ENCODE measurements at places on chromosomes 4 and X.

GRCh38 chr4:138003248-138003647 lies 238.9 kb downstream of the SLC7A11 start:
- DNase-seq = no peak

DNA sequence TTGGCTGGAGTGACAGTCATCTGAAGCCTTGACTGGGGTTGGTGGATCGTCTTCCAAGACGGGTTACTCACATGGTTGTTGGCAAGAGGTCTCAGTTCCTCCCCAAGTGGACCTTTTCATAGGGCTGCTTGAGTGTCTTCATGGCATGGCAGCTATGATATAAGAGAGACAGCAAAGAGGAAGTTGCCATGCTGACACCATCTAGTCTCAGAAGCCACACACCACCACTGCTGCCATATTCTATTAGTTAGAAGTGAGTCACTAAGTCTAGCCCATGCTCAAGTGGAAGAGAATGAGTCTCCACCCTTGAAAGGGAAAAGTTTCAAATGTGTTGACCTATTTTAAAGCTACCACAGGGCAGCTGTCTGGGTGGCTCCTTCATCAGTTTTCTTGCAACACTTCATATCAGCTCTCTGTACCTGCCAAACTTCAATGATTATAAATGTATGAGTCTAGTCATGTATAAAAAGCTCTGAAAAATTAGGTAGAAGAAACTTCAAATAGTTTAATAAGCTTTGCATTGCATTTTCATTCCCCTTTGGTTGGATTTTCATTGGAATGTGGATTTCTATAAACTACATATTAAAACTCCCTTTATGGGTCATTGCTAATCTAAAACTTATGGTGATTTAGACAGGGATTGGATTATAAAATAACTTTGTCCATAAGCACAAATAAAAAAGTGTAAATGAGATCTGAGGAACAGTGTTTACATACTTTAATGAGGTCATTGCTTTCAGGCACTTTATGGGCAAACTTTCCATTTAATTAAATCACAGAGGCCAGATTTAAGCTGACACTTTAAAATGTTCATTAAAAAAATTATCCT lies 68.0 kb upstream of the ATXN3L start:
- DNase-seq = no peak

- no peak for DNase-seq
These were observed 37.7 kb downstream of the CLCN5 start for GRCh38 chrX:49960061-49960460.

DNA sequence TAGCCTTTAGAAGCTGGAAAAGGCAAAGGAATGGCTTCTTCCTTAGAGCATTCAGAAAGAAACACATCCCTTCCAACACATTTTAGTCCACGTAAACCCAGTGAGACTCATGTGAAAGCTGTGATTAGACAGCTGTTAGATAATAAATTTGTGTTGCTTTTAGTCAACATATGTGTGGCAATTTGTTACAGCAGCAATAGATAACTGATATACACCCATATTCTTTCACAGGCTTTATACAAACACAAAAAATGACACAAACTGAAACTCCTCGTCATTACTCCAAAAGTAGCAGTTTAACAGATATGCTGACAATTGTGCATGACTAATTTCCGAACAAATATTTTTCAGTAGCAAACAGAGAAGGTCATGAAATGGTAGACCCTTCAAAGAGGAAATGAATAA lies 65.3 kb downstream of the ANTXR2 start:
- no peak for DNase-seq

DNA sequence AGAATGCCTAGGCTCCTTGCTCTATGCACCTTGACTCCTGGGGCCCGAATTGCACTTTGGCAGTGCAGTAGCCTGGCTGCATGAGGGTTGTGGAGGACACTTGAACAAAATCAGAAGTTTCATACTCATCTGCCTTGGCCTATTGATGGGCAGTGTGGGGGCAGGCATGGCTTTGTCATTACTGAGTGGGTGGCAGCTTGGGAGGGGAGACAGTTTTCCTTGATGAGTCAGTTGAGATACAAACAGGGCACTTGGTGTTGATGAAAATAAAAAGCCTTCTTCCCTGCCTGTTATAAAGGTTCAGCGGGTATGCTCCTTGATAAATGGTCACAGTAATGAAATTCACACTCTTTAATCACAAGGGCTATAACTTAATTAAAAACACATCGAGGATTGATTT lies 126.8 kb upstream of the MAMLD1 start:
- no peak for DNase-seq

- no peak for DNase-seq
These were observed 57.5 kb upstream of the BMPR1B start for GRCh38 chr4:94700298-94700697.

DNA sequence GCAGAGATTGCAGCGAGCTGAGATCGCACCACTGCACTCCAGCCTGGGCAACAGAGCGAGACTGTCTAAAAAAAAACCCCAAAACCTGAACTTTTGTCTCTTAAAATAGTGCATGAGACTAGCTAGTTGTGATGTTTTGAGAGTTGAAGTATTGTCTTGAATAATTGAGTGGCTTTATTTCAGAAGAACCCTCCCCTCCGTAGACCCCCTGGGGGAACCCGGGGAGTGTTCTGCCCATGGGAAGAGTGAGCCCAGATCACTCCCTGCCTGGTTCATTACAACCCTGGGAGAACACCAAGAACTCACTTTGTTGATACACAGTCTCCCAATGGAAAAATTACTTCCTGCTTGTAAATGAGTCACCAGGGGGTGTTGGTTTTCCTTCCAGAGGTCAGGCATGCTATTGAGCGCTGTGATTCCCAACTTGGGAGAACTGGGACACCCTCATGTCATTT lies 65.3 kb upstream of the SHISA3 start:
- DNase-seq = no peak

GRCh38 chrX:68894513-68895340 lies 65.9 kb downstream of the EFNB1 start:
- no peak for DNase-seq

All from activated T-cell treated with anti-CD3 and anti-CD28 coated beads for 4 hours (primary cell).